ENCODE measurements at places on chromosomes 6 and 20.

DNA sequence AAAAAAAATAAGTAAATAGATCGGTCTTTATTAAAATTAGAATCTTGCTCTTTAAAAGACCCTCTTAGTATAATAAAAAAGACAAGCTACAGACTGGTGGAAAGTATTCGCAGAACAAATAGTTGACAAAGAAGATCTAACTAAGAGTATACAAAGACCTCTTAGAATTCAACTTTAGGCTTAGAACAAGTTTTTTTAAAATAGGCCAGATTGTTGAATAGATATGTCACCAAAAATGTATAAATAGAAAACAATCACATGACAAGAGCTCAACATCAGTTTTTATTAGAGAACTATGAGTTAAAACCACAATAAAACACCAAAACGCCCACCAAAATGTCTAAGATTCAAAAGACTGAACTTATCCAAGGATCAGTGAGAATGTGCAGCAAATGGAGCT is 632.7 kb upstream of the PTCHD4 start:
- no peak for DNase-seq

DNA sequence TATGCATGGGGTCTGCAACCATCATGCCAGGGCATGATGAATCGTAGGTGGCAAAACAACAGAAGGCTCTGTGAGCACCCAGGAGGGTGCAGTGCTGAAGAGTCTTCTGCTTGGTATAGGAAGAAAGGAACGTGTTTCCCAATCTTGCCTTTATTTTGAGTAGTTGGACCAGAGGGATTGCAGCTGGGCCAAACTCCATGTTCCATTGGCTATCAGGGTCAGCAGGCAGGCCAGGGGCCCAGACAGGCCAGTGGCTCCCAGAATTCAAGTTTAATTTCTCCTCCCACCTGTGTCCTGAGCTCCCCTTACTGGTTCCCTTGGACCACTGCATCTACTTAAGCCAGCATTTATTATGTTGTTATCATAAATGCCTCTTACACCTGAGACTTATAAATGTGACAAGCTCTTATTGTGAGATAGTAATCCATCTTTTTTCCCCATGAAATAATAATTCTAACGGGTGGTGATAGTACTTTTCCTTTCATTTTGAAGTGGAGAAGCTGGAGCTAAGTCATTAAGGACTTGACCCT is 918 bp upstream of the TRIM38 start:
- no peak for DNase-seq

DNA sequence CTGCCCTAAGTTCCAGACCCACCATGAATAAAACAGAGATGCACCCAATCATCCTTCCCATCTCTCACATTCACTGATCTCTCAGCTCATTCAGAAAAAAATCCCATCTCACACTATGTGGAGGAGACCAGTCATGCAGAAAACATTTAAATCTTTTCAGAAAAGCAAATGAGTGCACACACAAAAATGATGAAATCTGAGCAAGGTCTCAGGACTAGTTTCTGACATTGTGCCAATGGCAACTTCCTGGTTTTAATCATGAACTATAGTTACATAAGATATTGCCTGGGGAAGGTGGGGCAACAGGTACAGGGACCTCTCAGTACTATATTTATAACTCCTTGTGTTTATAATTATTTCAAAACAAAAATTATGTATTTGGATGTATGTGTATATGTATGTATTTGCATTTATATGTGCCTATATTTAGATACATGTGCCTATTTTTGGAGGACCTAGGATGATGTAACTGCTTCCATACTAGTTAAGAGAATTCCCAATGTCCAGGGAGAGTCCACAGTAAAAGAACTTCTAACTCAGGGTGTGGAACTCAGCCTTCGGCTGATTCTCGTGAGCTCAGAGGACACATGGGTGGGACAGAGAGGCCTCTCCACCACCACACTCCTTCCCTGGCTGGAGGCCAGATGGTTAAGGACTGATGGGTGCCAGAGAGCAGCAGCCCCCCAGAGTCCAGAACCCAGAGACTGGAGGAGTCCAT is 71.7 kb upstream of the MAP3K4 start:
- DNase-seq: no peak

DNA sequence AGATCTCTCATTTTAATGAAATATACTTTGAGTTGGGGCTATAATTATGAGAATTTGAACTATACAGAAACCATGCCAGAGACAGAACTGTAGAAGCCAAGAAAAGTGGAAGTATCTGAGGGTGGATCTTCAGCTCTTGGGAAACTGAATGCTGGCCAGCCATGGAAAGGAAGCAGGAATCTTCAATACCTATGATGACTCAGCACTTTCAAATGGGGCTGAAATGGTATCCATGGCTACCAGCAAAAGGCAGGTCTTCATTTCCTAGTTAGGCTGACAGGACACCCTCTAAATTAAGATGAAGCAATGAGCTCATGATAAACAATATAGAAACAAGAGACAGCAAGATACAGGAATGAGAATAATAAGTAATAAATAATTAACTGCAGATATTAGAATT is 171.3 kb downstream of the COL21A1 start:
- DNase-seq: no peak

DNA sequence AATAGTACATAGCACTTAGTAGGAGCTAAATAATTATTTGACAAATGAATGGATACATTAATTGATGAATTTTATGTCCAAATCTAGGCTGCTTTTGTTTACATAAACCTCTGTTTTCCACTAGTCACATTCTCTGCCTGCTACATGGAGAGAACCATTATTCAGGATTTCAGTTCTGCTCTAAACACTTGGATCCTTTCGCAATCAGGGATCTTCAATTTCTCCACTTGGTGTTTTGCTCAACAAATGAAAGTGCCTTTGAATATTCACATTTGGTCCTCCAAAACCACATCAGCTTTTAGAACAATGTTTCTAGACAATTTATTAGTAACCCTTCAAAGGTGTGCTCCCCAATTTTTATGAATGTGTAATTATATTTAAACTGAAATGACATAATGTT is 30.6 kb upstream of the HLA-DQB1 start:
- no peak for DNase-seq

GRCh38 chr6:134372603-134373281 is 54.8 kb upstream of the SGK1 start:
- DNase-seq: no peak

GRCh38 chr6:127483399-127484055 is 24.3 kb upstream of the KIAA0408 start:
- DNase-seq: no peak

DNA sequence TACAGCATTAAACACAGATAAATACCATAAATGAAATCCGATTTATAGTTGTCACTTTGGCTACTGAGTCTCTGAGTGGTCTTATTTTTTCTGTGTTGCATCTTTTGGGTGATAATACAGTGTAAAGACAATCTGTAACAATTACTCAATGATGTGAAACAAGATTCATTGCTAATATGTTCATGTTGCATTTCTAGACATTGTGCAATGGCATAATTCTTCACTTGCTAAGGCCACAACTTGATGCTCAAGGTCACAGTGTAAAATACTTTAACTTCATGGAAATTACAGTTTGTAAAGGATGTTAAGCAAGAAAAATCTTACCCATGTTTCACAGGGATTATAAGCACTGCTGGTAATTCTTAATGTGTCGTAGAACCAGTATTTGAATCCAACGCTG is 74.9 kb upstream of the SMLR1 start:
- no peak for DNase-seq

DNA sequence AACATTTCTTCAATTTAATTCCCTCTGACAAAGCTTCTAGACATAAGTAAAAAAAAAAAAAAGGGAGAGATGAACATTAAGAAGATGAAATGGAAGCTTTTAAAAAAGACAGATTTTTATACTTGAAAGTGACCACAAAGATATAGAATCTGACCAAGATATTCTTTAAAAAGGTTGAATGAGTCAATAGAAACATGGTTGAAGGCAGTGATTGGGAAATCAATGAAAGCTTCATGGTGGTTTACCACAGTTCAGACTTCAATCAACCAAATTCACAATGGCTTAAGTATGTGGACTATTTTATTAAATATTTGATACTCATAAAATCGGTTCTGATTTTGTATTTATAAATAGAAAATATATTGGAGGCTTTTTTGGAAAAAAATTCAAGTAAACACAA is 248.4 kb upstream of the HSF2 start:
- DNase-seq: no peak

DNA sequence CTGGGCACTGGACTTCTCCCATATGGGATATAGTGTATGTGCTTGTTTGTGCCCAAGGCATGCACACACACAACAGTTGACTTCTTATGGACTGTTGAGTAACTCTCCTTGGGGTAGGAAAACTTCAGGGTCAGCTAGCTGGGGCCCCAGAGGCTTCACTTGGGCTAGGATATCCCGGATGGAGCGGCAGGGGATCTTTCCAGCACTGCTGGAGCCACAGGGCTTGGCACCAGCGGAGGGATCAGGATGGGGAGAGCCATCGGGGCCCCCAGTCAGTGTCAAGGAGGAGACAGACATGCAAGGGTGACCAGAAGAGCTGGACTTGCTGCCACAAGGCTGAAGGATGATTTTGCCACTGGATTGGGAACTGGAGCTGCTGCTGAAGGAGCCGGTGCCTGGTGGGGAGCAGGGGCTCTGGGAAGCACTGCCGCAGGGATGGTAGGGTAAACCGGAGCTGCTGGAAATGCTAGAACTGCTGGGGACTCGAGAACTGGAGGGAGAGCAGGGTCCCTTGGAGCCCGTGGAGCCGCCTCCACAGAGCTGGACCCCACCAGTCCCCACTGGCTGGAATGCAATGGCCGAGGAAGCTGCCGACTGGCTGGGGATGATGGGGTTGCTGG is 1.5 kb downstream of the PSORS1C1 start:
- DNase-seq: no peak

GRCh38 chr6:43393602-43394001 is 24.2 kb upstream of the ZNF318 start:
- no peak for DNase-seq

DNA sequence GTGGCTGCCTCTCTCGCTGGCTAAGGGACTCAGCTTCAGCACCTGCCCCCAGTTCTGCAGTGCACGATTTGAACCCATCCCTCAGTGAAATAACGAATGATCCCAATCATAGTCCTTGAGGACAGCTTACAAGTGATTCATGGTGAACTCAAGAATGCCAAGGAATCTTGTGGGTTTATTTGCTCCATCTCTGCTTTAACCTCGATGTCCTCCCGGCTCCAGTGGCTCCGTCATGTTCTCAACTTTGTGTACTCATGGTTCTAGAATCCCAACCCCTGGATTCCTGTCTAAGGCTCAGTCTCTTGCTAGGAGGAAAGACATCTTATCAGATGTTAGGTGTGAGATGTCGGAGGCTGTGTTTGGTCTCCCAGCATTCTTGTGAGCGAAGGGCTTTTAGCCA is 29.0 kb upstream of the GTSF1L start:
- no peak for DNase-seq

DNA sequence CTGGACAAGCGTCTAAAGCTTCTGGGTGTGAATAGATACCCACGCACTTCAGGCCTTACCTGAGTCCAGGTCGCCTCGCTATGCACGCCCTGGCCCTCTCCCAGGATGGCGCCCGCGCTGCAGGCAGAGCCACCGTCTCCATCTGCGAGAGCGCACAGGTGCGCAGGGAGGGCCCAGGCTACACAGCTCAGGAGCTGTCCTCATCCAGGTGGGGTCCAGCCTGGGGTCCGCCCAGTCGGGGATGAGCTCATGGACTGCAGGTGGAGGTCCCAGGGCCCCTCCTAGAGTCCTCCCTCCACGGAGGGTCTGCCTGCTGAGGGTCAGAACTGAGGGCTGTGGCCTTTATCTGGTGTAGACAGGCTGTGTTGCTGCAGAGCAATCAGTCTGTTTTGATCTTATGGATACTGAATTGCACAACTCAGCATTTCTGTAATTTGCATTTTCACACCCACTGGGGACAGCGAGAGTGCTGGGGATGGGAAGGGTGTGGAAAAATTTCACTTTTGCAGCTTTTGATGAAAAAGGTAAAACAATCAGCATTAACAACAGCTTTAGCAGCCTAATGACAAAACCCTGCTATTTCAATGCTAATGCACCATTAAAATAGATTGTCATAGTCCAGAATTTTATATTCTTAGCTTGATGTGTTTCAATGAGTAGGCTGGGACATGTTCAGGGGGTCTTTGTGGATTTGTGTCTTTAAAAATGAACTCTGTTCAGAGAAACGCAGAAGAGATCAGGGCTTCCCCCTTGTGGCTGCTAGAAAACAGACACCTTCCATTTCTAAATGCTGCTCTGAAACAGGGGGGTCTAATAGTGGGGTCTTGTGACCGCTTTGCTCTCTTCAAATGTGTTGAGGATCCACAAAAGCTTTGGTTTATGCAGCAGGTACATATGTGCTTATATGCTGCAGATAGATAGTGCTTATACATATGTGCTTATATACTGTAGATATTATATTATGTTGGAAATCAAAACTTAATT is 77.8 kb upstream of the PHACTR3 start:
- DNase-seq: no peak

GRCh38 chr6:40473026-40473425 is 114.1 kb downstream of the LRFN2 start:
- no peak for DNase-seq

DNA sequence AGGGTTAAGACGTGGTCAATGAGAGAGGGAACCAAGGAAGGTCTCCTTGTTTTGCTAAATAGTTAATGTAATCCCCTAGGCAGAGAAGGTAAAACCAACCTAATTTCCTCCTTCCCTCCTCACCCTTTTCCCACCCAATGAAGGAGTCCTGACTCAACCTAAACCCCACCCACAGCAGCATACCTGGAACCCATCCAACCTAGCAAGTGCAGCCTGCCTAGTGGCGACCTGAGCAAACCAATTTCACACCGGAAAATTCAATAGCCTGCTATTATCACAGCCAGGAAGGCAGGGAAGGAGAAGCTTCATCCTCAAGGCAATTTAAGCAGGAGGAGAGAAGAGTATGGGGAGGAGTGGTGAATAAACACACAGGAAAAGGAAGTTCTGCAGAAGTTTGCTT is 46.9 kb downstream of the OSTM1 start:
- no peak for DNase-seq

- DNase-seq: no peak
Measured at GRCh38 chr6:155085582-155086257, 90.6 kb downstream of the TIAM2 start.

DNA sequence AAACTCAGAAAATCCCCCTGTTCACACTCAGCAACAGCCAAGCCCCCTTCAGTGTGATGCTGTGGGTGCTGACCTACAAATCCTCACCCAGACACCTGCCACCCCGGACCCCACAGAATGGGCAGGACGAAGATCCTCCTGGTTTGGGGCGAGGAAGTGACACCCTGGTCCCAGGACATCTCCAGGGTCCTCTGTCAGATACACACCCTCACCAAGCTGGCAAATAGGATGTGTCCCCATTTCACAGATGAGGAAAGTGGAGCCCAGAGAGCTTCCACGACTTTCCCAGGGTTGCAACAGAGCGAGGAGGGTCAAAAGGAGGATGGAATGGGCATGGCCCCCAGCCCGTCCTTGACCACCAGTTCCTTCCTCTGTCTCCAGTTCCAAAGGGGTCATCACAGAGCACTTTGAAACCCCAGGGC is 92.0 kb upstream of the AFDN start:
- DNase-seq: no peak

- DNase-seq: no peak
Measured at GRCh38 chr20:9994676-9995075, 40.1 kb upstream of the ANKEF1 start.

DNA sequence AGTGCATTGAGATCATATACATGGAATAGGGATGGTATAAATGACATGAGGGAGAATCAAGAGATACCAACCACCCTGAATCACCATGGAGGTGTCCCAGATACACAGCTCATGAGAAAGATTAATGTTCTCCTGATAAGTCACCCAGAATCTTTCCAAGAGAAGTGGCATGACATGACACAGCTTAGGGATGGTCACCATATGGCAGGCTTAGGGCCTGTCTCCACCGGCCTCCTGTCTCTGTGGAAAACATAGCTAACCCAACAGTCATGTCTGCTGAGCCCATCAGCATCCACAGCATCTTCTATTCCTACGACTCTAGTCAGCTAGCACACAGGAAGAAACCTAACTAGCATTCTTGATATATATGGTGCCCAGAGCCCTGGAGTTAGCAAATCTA is 133.3 kb downstream of the IPCEF1 start:
- DNase-seq: no peak
